ENCODE measurements at places on chromosomes 2 and 18.

DNA sequence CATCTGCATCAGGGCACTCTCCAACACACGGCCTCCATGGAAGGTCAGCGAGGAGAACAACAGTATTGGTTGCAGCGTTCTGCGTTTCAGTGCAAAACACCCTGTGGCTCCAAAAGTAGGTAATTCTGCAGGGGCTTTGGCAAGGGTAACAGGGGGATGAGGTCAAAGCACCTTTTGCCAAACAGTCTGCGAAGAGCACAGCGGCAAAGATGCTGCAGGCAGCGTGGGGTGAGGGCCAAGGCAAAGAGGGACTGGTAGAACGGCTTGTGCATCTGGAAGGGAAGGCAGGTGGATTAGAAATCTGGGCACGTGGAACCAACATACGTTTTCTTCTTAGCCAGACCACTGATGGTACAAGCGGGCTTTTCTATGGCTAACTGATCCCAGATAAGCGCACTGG lies 26.6 kb upstream of the GBX2 start:
- DNase-seq: no peak

DNA sequence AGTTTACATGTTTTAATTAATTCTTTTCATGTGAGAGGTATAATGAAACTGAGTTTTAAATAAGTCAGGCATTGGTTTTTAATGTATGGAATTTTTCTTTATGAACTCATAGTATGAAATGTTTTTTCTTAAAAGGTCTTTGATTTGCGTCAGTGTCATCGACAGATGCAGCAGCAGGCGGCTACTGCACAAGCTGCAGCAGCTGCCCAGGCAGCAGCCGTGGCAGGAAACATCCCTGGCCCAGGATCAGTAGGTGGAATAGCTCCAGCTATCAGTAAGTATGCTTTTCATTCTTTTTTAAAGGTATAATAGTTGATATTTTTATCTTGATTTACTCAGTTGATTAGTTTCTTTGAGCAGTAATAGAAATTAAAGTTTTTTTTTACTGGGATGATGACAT lies 46.5 kb downstream of the SMAD4 start:
- DNase-seq: no peak

DNA sequence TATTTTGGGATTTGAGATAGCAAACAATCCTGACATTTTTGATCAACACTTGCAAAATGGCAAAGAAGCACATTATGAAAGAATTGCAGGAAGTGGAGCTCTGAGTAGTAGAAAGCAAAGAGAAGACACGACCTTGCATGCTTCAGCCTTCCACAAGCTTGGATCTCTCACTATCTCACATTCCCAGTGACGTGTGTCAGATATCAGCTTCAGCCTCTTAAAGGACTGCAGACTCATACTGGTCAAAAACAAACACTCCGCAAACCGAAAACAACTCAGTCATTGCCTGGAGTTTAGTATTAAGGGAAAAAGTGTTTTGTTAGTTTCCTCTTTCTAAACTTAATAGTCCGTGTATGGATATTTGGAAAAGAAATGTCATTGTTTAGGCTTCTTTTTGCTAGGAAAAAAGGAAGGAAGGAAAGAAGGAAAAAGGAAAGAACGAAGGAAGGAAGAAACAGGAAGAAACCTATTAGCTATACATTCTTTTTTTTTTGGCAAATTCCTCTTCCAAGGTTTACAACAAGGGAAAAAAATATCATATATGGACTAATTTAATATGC lies 32.6 kb upstream of the SLC40A1 start:
- DNase-seq: no peak

GRCh38 chr18:56542476-56542875 lies 95.9 kb downstream of the TXNL1 start:
- no peak for DNase-seq

All from SIG-M5 (cell line).